Breast epithelium (tissue), 4 donors: ENCODE measurements at places on chromosomes 5 and 9.

GRCh38 chr9:100229561-100229960 lies 123.2 kb downstream of the TEX10 start:
- DNase-seq = no peak
- H3K27me3 ChIP-seq = no peaks in the 10 kb centered on the region
- no peaks in the 10 kb centered on the region for H3K4me1 ChIP-seq
- no peak overlapping the region for H3K4me3 ChIP-seq

- H3K36me3 ChIP-seq = no peaks in the 10 kb centered on the region
- DNase-seq = no peak
- H3K27ac ChIP-seq = peak overlapping the region; percentile 96
- H3K4me1 ChIP-seq = no peaks in the 10 kb centered on the region
Observed at GRCh38 chr5:96933764-96934707, 1.8 kb upstream of the LNPEP start.

DNA sequence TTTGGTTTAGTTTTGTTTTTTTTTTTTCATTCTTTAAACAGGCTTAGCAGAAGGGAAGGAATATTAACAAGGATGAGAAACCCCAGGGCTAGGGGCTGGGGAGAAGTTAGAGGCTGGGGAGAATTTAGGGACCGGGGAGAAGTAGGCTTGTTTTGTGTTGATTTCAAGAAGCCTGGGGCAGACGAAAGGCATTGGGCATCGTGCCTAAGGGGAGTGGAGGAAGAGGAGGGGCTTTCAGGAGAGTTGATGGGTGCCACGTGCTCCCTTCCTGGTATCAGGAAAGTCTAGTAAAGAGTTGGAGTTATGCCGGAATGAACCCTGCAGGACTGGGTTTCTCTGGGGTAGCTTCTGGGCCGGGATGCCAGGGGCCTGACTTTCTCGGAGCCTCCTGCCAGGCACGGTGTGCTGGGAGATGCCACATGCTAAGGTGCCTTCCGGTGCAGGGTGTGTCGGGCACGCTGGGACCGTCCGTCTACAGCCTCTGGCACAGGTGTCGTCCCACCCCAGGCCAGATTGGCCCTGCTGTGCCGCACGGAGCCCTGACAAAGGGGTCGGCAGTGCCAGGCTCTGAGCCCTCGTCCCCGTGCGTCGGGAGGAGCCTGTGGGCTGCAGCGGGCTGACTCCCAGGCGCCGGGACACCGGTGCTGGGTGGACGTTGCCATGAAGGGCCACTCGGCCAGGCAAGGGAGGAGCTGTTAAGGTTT lies 159.9 kb downstream of the OLFM1 start:
- H3K4me1 ChIP-seq = peaks cover 7% of the 10 kb centered on the region
- H3K27me3 ChIP-seq = peaks cover 71% of the 10 kb centered on the region
- DNase-seq = no peak
- no peak overlapping the region for H3K4me3 ChIP-seq
- no peak overlapping the region for H3K27ac ChIP-seq

DNA sequence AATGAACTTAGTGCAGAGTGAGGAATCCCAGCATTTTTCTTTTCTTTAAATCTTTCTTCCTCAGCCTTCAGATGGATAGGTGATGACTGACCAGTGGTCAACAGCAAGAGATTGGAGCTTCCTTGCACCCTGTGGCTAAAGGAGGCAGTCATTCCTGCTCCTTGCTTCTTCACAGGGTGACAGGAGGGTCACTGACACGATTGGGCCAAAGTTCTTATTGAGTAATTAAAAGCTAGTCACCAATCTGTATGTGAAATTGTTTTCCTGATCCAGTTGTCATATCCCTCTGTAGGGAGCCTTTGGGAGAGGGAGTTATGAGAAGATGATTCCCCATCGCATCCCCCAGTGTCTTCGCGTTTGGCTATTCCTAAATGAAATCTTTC lies 85.2 kb downstream of the CMYA5 start:
- no peaks in the 10 kb centered on the region for H3K4me1 ChIP-seq
- no peaks in the 10 kb centered on the region for H3K27me3 ChIP-seq
- H3K4me3 ChIP-seq = no peak overlapping the region
- peak overlapping the region; percentile 31 for H3K27ac ChIP-seq

DNA sequence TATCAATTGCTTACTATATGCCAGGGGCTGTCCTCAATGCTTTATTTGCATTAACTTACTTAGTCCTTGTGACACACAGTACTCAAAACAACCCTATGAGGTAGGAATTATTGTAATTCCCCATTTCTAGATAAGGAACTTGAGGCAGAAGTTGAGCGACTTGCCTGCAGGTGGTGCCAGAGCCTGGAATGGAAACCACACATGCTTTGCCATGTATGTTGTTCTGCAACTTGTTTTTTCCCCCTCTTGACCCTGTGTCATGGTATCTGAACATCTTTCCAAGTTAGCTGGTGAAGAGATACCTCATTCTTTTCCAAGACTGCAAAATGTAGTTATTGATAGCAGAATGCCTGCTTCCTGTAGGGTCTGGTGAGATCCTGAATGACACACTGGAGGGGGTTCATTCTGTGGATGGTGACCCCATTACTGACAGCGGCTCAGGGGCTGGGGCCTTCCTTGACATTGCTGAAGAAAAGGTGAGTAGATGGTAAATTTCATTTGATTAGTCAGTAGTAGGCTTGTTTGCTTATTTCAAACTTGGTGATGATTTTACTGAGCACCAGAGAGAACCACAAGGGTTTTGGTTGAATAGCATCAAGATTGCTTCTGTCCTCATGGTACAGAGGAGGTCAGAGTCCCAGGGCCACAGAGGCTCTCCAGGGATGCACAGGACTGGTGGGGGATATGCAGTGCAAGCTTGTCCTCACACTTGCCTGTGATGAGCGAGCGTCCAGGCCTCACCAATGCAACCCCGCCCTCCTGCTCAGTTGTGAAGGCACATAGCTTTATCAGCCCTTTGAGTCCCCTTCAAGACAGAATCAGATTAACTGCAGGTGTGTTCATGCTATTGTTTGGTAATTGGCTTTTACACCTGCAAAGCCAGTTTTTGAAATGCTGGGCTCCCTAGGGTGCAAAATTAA lies 57.0 kb downstream of the COL15A1 start:
- H3K4me1 ChIP-seq = no peaks in the 10 kb centered on the region
- DNase-seq = no peak
- H3K36me3 ChIP-seq = no peaks in the 10 kb centered on the region
- H3K27me3 ChIP-seq = no peaks in the 10 kb centered on the region

DNA sequence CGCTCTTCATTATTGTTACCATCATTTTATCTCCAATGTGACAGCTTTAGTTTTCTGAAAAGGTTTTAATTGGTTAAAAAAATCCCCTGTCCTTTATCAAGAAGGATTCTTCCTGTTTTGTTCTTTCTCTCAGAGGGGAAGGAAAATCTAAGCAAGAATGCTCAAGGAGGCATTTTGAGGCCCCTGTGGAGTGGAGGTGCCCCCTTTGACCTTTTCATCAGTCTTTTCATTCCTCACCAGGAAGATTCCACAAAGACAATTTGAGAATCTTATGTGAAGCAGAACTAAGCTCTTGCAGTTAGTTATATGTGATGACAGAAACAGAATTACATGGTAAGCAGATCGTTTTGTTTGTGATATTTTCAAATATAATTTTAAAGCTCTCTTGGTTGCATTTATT lies 489.6 kb downstream of the MAN2A1 start:
- no peak overlapping the region for H3K4me3 ChIP-seq
- no peak for DNase-seq
- H3K4me1 ChIP-seq = no peaks in the 10 kb centered on the region
- no peak overlapping the region for H3K27ac ChIP-seq
- H3K36me3 ChIP-seq = no peaks in the 10 kb centered on the region
